ENCODE measurements at places on chromosomes 11 and 22.

DNA sequence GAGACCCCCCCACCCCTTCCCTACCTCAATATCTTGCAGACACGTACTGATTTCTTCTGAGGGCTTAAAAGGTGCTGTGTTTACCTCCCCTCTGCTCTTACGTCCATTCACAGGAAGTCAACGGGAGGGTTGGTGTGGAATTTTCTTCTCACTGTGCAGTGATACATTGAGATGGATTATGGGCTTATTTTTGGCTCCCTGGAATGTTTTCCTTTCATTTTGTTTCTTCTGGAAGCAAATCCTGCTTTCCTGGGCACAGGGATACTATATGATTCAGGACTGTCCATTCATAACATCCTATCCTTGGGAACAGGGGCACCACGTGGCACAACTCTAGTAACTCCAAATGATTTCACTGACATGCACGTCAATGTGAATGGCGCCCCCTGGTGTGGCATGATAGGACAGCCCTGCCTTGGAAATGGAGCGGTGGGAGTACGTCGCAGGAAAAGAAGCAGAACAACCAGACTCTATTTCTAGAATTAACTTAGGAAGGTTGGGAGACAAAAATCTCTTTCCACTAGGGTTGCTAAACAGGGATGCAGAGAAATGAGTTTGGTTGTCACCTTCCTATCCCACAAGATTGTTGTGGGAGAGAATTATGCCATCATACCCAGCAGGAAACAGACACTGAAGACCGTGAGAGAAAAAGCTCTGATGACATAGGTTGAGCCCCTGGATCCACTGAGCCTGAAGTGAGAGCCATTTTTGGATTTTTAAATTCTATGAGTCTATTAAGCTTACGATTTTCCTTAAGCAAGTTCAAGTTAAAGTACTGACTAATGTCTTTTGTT is 146.5 kb upstream of the RAG2 start:
- DNase-seq, result peak; percentile 69

- DNase-seq, result no peak
Measured at GRCh38 chr11:71999798-72000197, 1.1 kb downstream of the IL18BP start.

GRCh38 chr11:77179048-77179447 is 51.0 kb downstream of the MYO7A start:
- no peak for DNase-seq

DNA sequence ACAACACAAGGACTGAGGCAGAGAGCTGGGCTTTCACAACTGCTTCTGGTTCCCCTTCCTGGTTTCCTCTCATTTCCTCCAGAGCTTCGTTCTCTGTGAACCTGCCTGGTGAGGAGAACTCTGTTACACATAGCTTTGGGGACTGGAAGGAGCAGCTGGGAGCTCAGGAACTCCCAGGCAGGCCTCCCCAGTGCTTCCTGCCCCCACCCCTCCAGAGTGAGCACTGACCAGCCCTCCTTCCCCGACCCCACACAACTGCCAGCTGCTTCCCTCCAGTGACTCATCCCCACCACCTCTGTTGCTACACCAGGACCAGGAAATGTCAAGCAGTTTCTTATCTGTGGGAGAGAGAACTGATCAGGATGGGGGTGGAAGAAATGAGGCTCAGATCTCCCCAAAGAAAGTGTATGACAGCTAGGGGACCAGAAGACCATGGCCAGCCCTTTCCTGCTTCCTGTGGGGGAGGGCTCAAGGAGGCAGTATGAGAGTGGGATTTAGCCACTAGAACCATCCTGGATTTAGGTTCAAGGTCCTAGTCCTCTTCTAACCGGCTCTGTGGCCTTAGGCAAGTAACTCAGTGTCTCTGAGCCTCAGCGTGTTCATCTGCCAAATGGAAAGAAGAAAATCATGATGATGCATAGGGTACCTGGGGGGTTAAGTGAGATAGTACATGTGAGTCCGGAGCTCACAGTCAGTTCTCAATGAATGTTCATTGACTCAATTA is 4.5 kb upstream of the TP53I11 start:
- no peak for DNase-seq

- DNase-seq, result no peak
Measured at GRCh38 chr11:31987118-31988005, 103.5 kb upstream of the RCN1 start.

Data from RKO (cell line).